ENCODE measurements at places on chromosomes 12 and 14.

GRCh38 chr12:110280779-110281548 lies at the start of gene ATP2A2:
Gene ATP2A2, plus strand, starts transcription at chr12:110281247. Its CDS starts 543 bp downstream, at chr12:110281790.
- DNase-seq = peak; percentile 78

- DNase-seq = no peak
These were observed 63.5 kb upstream of the C14orf180 start for GRCh38 chr14:104515811-104516780.

DNA sequence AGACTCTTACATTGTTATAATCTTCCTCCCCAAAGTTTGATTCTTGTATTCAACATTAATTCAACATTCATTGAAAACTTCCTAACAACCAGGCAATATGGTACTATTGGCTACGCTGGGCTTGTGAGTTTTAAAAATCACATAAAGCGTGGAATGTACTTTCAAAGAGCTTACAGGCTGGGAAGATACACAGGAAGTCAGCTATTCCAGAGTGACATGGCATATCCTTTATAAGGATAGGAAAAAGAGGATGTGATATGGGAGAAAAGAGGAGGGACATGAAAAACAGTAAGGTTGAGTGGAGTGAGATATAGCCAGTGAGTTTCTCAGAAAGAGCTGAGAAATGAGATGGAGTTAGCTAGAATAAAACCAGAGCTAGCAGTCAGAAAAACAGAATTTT lies 103.6 kb upstream of the ATF7IP start:
- DNase-seq = no peak

- DNase-seq = peak; percentile 35
These were observed 13.0 kb downstream of the PLEKHG6 start for GRCh38 chr12:6323340-6323994.

GRCh38 chr12:56137853-56138571 lies 9.9 kb downstream of the ESYT1 start:
- no peak for DNase-seq

- no peak for DNase-seq
These were observed 10.1 kb downstream of the LLPH start for GRCh38 chr12:66120477-66120876.

DNA sequence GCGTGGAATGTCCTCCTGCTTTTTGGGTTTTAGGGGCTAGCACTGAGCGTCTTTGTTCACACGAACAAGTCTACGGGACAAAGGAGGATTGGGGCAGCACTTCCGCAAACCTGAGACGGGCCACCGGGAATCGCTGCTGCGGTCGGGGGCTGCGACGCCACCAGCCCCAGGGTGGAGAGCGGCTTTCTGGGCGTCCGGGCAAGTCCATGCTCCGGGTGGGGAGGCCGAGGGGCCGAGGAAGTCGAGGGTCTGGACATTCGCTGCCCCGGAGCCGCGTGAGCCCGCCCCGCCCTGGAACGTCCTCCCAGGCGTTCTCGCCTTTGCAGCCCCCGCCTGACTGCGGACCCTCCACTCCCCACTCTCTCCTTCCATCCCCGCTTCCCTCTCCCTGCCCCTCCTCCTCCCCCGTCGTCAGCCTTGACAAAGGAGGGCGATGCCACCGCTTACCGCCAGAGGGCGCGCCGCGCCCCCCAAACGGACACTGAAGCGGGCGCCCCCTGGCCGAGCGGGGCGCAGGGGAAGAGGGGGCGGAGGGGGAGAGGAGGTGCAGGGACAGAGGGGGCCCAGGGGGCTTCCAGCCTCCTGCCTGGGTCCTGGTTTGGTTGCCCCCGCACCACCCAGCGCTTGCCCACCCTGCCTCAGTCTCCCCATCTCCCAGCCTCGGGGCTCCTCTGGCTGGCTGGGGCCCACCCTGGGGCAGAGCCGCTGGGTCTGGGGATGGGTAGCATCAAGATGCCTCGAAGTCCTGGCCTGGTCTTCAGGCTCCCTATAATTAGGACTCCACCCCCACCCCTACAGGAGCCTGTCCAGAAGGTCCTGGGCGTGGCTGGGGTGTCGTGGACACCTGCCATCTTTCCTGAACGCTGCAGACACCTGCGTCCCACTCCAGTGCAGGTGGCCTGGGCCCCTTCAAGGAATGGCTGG lies 39.1 kb upstream of the INF2 start:
- DNase-seq = no peak

GRCh38 chr14:74945261-74945851 lies 10.0 kb downstream of the PGF start:
- peak; percentile 30 for DNase-seq

DNA sequence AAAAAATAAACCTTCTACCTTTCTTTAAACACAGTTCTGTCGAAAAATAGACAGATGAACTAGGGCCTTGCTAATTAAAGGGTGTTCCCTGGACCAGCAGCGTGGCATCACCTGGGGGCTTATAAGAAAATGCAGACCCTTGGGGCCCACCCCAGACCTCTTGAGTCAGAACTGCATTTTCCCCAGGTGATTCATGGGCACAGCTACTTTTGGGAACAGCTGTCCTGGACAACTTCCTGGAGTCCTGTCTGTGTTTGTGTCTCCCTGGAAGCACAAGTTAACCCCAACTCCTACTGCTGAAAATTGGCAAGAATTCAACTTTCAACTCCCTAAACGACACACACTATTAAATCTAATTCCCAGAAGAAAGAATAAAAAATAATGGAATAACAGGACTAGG lies 17.8 kb downstream of the FBLN5 start:
- no peak for DNase-seq

GRCh38 chr12:25311506-25311905 lies 60.8 kb upstream of the KRAS start:
- no peak for DNase-seq

DNA sequence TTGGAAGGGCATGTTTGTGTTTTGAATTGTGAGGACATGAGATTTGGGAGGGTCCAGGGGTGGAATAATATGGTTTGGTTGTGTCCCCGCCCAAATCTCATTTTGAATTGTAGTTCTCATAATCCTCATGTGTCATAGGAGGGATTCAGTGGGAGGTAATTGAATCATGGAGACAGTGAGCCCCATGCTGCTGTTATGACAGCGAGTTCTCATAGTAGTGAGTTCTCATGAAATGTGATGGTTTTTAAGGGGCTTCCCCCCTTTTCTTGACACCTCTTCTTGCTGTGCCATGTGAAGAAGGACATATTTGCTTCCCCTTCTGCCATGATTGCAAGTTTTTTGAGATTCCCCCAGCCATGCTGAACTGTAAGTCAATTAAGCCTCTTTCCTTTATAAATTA lies 260.0 kb downstream of the DUSP6 start:
- DNase-seq = peak; percentile 28

- DNase-seq = no peak
These were observed 108.5 kb downstream of the SRGAP1 start for GRCh38 chr12:63952995-63953394.

DNA sequence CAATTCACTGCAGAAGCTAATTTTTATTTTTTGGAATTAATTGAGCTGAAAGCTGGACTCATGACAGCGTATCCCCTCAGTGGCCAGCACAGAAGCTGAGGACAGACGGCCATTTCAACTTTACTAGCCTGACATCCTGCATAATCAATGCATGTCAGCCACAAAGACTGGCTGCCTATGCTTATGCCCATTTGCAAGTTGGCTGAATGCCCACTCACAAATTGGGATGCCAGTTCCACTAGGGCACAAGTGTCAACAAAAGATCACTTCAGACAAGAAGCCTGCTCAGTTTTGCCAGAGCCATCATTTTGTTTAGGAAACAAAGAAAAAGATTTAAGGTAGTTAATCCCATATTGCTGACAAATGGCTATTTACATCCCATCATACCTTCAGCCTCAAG lies 417.6 kb downstream of the NOVA1 start:
- no peak for DNase-seq

DNA sequence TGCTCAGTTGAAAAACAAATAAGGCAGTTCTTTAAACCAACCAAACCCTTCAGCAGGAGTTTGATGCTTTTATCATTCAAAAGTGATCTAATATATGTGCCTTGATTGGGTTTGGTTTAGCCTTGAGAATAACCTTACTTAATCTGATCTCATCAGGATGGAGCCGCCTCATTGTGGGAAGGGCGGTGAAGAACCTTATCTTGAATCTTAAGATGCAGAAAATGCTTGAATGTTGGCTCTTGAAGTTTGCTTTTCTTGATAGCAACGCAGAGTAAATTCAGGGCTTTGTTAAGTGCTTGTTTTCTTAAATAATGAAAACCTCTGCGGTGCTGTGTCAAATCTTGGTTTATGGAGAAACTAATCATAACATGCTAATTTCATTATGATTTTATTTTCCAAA lies 138.2 kb downstream of the MON2 start:
- no peak for DNase-seq

DNA sequence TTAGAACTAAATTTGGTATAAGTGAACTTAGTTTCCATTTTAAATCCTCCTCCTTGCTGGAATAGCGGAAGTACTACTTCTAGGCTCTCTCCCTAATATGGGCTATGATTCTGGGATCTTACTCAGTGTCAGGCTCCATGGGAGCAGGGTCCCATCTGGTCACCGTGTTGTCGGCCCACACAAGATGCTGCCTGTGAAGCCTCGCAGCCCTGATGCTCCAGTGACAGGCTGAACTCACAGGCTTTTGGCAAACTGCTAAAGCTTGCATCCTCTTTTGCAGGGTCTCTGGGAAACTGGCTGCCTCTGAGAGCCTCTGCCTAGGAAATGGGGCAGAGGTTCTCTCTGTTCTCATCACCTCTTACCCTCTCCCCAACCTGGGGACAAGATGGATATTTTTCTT lies 88.4 kb downstream of the RPAP3 start:
- DNase-seq = no peak

- peak; percentile 3 for DNase-seq
These were observed 170.7 kb downstream of the ESRRB start for GRCh38 chr14:76546426-76547221.

GRCh38 chr12:44777044-44777443 lies 99.1 kb downstream of the NELL2 start:
- DNase-seq = no peak

- peak; percentile 85 for DNase-seq
These were observed 30.1 kb upstream of the PPP2R5C start for GRCh38 chr14:101731187-101732080.

DNA sequence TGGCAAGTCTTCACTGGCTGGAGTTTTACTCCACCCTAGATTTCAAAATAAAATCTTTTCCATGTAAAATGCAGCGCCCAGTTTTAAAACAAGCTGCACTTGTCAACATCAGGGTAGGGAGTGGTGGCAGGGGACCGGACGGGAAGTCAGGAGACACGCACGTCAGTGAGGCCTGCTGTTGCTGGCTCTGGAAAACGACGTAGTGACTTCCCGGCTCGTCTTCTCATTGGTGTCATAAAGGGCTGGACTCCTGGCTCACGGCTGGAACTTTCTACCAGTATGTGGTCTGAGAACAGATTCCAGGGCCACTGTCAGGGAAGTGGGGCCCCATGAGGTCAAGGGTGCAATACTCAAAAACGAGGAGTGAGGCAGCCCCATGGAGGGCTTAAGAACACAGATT lies 64.2 kb upstream of the FOXN3 start:
- no peak for DNase-seq

GRCh38 chr12:92516277-92516600 lies 186.6 kb upstream of the PLEKHG7 start:
- DNase-seq = no peak

- DNase-seq = no peak
These were observed 83.8 kb upstream of the METAP2 start for GRCh38 chr12:95390192-95390591.

GRCh38 chr14:77459072-77459723 lies 1.3 kb downstream of the AHSA1 start:
- DNase-seq = peak; percentile 70

GRCh38 chr14:89240414-89240813 lies 176.6 kb downstream of the FOXN3 start:
- no peak for DNase-seq

DNA sequence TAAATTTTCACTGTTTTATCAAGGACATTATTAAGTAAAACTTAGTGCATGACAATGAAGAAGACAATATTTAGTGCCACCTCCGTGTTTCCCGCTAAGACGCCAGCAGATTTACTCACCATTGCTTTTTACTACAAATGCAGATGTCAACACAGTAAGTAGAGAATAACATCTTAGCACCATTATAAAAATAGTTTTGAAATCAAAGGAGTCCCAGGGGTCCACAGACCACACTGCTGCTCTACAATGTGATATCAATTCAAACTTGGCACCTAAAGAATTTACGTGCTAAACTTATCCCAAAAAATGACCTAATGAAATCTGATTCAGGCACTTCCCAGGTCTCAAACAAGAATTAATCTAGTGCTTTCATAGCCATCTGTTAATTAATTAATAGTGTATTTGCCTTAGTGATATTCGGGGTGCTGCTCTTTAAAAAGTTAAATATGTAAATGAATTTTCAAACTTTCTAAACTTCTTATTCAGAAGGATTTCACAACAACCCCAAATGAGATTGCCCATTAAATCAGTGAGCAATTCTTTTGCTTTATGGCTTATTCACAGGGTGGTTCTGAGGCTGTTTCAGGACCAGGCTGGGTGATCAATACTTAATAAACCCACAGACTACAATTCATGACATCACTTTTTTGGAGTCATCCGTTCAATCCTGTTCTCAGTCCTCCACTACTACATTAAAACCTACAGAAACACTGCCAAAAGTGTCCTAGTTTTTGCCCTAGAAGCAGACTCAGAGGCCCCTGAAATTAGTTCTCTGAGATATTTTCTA lies 161.3 kb upstream of the LMNTD1 start:
- no peak for DNase-seq

- DNase-seq = peak; percentile 10
These were observed 512.4 kb upstream of the TMPO start for GRCh38 chr12:98002887-98003493.

DNA sequence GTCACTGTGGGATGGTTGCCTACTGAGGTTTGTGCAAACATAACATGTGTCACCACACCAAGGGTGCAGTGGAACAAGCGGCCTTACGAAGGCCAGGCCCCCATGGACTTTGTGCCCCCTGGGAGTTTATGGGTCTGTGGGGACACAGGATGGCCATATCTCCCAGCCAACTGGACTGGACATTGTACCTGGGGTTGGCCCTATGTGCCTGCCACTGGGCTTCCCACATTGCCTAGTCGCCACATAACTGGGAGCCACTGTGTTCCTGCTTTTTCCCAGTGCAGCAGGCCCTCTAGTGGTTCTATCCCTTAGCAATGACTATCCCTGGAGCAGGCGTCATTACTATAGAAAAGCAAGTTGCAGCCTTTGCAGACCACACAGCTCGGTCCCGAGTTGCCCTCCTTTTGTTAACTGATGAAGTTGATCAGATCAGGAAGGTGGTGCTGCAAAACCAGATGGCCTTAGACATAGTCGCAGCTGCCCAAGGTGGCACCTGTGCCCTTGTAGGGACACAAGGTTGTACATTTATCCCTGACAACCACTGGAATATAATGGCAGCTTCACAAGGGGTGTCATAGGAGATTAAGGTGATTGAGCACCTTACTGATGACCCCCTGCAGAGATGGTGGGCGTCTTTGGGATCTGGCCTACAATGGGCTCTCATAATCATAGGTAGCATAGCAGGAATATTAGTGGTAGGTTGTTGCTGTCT lies 15.2 kb upstream of the RNASE12 start:
- DNase-seq = no peak

- no peak for DNase-seq
These were observed 155.2 kb downstream of the KITLG start for GRCh38 chr12:88424791-88425730.
